ENCODE measurements at places on chromosomes 4 and X.

- DNase-seq: no peak
These were observed 392.0 kb downstream of the SPRY1 start for GRCh38 chr4:123788577-123788976.

GRCh38 chr4:48329976-48330375, 11.4 kb upstream of the SLAIN2 start:
- DNase-seq: no peak

DNA sequence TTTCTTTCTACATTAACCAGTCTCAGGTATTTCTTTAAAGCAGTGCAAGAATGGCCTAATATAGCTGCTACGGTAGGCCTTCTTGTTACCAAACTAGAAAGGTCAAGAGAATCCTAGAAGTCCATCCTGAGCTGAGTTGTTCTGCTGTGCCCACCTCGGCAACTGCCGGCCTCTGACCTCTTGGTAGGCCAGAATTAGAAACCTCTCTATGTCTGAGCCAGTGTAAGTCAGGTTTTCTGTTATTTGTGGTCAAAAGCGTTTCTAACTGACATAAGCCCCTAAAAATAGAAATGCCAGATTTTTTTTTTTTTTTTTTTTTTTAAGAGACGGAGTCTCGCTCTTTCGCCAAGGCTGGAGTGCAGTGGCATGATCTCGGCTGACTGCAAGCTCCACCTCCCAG, 43.1 kb downstream of the SOWAHB start:
- no peak for DNase-seq

DNA sequence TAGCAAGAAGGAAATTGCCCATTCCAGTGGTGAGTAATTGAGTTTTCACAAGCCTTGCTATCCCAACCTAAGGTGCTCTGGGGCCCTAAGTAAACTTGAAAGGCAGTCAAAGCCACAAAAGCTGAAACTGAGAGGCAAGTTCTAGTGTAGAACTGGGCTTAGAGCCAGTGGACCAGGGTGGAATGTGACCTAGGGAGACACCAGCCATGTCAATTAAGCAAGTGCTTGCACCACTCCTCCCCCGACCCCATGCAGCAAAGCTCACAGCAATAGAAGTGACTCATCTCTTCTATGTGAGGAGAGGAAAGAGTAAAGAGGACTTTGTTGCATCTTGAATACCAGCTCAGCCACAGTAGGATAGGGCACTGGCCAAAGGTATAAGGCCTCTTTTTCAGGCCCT, 486.1 kb upstream of the POU3F4 start:
- DNase-seq: no peak

DNA sequence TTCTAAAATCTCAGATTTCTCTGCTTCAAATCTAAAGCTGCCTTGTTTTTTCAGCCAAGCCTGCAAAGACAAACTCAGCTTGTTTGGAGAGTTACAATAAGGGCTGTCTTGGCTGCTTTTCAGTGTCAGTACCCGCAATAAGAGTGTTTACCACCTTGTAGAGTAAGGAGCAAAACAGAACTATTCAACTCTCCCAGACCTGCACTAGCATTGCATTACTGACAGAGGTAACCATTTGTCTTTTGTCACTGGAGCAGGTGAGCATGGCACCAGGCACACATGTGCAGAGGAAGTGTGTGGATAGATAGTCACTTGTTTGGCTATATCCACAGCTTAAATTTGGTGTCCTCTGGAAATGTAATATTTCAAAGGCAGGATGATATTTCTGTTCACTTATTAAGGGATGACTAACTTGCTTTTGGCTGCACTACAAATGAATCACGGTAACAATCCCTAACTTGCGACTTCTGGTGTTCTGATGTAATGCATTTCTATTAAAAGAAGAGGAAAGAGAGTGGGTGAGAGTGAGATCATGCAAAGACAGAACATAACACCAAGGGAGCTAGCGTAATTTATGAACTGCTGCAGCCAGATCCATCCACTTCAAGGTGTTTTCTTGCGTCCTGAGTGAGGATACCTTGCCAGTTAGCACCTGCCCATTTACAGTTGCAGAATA, 38.6 kb downstream of the PTCHD1 start:
- no peak for DNase-seq

- DNase-seq: no peak
These were observed 47.6 kb downstream of the GRK4 start for GRCh38 chr4:3010998-3011397.

GRCh38 chr4:149845743-149846142, 30.1 kb upstream of the IQCM start:
- DNase-seq: no peak

DNA sequence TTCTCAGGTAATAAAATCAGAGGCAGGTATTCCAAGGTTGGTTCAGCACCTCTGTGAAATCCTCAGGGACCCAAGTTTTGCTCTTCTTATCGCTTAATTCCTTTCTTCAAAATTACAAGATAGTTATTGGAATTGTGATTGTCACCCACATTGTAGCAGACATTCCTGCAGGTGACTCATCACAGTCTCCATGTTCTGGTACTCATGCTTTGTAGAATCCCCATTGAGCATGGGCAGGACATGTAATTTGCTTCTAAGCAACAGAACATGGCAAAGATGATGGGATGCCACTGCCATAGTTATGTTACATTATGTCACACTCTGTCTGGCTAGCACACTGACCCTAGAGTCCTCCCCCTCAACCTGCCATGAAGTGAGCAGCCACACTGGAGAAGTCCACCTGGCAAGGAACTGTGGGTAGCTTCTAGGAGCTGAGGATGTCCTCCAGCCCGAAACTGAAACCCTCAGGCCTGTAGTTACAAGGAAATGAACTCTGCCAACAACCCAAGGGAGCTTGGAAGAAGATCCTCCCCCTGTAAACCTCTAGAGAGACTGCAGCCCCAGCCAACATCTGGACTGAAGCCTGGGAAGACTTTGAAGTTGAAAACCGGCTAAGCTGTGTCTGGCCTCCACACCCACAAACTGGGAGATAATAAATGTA, 58.3 kb upstream of the GUCY1A1 start:
- DNase-seq: no peak

DNA sequence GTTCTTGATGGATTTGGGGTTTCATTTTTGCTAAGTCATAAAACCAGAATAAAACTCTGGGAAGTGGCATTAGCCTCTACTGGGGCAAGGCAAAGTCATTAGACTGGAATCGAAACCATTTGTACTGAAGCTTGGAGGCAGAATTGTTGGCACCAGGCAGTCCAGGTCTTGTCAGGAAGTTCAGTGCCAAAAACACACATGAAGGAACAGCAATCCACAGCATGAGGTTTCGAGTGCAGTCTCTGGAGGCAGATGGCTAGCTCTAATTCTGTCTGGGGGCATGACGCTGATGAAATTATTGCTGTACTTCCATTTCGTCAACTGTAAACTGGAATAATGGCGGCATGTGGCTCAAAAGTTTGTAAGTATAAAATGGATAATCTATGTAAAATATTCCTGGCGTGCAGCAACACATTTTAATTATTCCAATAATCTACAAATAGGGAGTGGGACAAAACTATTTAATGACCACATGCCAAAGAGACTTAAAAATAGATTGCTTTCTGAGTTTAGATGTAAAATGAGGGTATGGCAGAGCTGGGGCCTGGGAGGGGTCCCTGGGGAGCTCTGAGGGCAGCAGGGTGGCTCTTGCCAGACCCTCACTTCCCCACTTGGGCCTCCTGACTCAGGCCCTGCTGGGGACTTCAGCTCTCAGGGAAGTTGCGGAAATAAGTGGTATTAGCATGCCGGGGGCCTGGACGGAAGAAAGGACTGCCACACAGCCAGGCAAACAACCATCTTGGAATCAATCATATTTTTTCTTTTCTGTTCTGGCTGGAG, 18.8 kb upstream of the CENPU start:
- no peak for DNase-seq

DNA sequence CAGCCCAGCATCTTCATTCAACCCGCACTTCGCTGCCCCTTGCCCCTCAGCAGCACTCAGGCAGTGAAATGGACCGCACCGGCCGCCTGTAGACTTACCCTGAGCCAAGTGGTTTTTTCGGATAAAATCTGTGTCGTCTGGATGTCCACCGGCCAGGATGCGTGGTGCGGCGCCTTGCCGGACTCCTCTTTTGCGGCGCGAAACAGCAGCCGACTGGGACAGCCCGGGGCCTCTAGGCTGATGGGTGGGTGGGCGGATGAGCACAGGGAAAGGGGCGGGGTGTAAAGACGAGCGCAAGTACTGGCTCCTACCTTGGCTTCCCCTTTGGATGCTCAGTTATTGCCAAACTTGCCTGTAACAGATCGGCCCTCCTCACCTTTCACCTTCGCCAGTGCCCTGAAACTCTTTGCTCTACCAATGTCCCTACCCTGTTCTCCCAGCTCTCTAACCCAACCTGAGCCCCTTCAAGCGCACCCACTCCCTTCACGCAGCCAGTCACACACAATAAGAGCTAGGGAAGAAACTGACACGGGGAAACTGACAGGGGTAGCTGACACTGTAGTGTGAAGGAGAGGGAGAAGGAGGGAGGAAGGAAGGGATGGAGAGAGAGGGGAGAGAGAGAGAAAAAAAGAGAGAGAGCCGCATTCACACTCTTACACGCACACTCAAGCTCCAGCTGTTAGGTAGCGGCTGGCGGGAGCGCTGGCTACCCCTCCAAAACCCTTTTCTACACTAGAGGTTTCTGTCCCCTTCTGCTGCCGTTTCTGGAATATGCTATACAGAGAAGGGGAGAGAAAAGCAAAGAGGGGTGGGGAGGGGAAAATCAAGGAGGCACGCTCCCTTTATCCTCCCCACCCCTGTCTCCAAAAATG, 559 bp downstream of the TRPC5 start:
- DNase-seq: no peak

DNA sequence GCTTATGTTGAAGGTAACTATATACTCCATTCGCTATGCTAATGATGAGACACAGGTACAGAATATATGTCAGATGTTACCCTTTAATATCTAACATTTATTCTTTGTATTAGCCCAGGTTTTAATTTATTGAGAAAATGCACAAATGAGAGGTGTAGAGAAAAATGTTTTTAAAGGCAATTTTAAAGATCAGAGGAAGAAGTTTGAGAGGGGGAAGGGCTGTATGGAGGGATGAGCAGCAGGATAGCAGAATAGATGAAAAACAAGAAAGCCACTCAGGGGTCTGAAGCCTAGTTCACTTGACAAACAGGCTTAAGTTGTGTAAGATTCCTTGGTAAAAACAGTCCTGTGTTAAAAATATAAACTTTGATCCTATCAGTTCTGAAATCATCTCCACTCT, 3.7 kb downstream of the MAB21L2 start:
- DNase-seq: no peak

GRCh38 chrX:24426921-24427746, 38.0 kb upstream of the PDK3 start:
- no peak for DNase-seq

- no peak for DNase-seq
These were observed 31.1 kb downstream of the CEP44 start for GRCh38 chr4:174314770-174315169.

GRCh38 chr4:147844781-147845180, 112.9 kb downstream of the ARHGAP10 start:
- no peak for DNase-seq

DNA sequence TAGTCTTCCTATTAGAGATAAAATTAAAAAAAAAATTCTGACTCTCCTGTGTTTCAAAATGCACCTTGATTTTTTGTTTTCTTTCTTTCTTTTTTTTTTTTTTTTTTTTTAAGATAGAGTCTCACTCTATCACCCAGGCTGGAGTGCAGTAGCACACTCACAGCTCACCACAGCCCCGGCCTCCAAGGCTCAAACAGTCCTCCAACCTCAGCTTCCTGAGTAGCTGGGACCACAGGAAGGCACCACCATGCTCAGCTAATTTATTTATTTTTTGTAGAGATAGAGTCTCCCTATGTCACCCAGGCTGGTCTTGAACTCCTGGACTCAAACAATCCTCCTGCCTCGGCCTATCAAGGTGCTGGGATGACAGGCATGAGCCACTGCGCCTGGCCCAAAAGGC, 41.1 kb upstream of the TMEM184C start:
- DNase-seq: no peak

- no peak for DNase-seq
These were observed 48.9 kb upstream of the MTNR1A start for GRCh38 chr4:186604124-186604807.

GRCh38 chr4:1721666-1722550, 587 bp downstream of the TACC3 start:
- no peak for DNase-seq

GRCh38 chr4:105911426-105911825, 16.2 kb downstream of the NPNT start:
- DNase-seq: no peak

- no peak for DNase-seq
These were observed 68.2 kb downstream of the ATP11C start for GRCh38 chrX:139864640-139865039.

DNA sequence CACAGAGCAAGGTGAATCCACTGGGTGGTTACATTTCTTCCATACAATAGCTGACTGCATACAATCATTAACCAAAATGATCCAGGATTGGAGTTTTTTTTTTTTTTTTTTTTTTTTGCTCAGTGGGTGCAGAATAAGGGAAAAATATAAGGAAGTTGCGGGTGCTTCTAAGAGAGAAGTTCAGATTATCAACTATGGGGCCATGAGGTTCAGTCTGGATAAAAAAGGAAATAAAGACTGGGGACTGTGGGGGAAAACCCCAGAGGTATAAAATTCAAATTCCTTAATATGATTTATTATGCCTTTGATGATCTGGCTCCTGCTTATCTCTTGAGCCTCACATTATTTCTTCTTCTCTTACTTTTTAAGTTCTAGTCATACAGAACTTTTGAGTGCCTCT, 5.9 kb upstream of the EIF1AX start:
- DNase-seq: no peak

DNA sequence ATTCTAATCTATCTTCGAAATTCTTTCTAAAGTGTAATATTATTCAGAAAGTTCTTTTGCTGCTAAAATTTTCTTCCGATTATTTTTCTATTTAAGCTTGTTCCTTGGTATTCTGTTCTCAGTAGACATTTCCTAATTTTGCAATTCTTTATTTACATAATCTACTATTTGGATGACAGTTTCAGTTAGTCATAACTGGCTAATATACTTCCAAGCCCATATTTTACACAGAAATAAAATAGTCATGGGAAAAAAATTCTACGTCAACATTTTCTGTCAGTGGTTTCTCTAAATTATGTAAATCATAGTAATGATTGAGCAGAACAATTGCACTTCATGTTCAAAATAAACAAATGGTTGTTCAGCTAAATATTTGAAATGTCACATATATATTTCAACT, 178.0 kb upstream of the ANKRD50 start:
- DNase-seq: no peak

DNA sequence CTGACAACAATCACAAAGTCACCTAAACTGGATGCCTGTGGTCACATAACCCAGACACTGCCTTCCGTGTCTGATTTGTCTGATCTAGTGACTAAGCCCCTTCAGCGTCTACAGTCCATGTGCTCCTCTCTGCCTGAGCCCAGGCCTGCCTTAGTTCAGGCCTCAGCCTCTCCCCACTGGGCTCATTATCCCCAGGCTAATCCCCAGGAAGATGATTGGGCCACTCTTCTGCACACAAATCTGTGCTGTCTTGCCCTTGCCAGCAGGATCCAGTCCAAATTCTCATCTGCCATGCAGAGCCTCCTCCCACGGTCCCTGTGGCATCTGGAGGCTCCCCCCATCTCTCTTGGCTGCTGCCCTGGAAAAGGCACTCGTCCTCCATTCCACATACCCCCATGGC, 96.5 kb downstream of the SLC2A9 start:
- no peak for DNase-seq

- no peak for DNase-seq
These were observed 81.7 kb downstream of the PCDH19 start for GRCh38 chrX:100328351-100328750.
